ENCODE measurements at places on chromosomes 16 and 17.

DNA sequence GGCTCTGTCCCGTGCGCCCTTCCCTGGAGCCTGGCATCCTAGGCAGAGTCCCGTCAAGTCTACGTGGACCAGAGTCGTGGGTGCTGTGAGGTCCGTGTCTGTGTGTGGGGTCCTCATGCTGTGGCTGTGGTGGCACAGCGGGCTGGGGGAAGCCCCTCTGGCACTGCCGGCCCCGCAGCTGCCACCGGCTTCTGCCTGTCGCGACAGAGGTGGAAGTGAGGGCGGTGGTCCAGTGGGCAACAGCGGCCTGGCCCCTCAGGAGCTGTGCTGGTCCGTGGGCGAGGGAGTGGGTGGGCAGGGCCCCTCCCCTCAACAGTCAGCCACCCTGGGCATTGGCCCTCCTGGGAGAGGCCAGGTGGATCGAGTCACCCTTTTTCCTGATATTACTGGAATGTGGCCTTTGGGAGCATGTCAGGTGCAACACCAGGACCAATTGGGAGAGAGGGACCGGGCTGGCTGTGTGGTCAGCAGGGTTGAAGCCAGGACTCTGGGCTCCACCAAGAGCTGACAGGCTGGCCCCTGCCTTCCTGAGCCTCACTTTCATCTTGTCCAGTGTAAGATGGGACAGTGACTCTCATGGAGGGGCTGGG is 11.9 kb downstream of the BAIAP2 start:
- DNase-seq, result no peak

- DNase-seq, result no peak
These were observed 17.8 kb upstream of the CLEC3A start for GRCh38 chr16:78004517-78004916.

- no peak for DNase-seq
These were observed 82.6 kb downstream of the CDK5R1 start for GRCh38 chr17:32569171-32570080.

DNA sequence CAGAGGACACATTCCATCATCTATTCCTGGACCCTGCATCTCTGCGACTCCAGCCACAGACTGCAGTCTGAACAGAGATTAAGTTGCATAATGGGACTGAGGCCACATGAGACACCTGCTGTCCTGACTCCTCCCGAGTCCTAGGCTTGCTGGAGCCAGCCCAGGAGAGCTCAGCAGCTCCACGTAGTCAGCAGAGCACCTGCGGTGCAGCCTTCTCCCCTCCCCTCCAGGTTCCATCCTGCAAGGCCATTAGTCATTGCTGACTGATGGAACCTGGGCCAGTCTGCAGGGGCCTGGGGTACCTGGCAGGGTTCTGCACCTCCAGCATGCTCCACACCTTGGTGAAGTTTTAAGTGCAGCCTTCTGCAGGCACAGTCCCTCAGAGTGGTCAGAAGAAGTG is 76.7 kb downstream of the PLD6 start:
- DNase-seq, result no peak

- DNase-seq, result no peak
These were observed 857 bp downstream of the TMC8 start for GRCh38 chr17:78131172-78132083.

All from C1 segment of cervical spinal cord (tissue), 14 donors.